ENCODE measurements at places on chromosomes 5 and 9. TPM values are rescaled to one million over a fixed set of nuclear protein-coding genes. Genes with fewer than 3 reads are reported as not detected.

- peaks cover 4% of the 10 kb centered on the region for H3K4me1 ChIP-seq
- no peaks in the 10 kb centered on the region for H3K36me3 ChIP-seq
- H3K27ac ChIP-seq, result no peak overlapping the region
- no peak overlapping the region for H3K4me3 ChIP-seq
Measured at GRCh38 chr5:168086746-168087145, 204.7 kb upstream of the WWC1 start.

DNA sequence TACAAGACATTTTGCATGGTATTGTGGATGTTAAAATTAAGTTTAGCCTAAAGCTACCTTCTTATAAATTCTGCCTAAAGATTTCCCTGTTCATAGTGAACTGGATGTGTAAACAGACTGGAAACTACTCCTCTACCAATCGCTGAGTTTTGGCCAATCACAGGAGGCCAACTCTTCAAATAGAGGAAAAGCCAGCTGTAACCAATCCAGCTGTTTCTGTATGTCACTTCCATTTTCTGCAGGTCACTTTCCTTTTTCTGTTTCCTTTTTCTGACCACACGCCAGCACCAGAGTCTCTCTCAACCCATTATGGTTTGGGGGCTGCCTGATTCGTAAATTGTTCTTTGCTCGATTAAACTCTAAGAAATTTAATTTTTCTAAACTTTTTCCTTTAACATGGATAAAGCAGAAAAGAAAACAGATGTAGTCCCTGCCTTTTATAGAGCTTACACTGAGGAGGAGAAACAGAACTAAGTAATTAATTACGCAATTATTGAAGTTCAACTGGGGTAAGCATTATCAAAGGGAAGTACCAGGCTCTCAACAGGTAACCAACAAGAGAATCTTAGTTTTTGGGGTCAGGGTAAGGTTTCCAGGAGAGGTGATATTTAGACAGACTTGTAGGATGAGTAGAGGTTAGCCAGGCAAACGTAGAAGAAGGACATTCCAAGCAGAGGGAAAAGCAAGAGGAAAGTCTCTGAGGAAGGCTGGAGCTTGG lies 27.7 kb downstream of the RANBP3L start:
- no peaks in the 10 kb centered on the region for H3K36me3 ChIP-seq
- no peak overlapping the region for H3K4me3 ChIP-seq
- no peak for DNase-seq

- no peak overlapping the region for H3K4me3 ChIP-seq
- peaks cover 12% of the 10 kb centered on the region for H3K36me3 ChIP-seq
- no peaks in the 10 kb centered on the region for H3K4me1 ChIP-seq
- H3K27me3 ChIP-seq, result no peaks in the 10 kb centered on the region
- H3K27ac ChIP-seq, result no peak overlapping the region
- no peak for DNase-seq
Measured at GRCh38 chr5:164326219-164326618, 820.8 kb downstream of the MAT2B start.

Gene POU5F2
- 1.1 TPM for total RNA-seq

GRCh38 chr9:73736270-73736669 lies 584.6 kb downstream of the ANXA1 start:
- no peaks in the 10 kb centered on the region for H3K36me3 ChIP-seq
- H3K27ac ChIP-seq, result no peak overlapping the region
- H3K4me3 ChIP-seq, result no peak overlapping the region
- no peak for DNase-seq
- H3K4me1 ChIP-seq, result peaks cover 3% of the 10 kb centered on the region

Gene SNCAIP
- 13.7 TPM for total RNA-seq

DNA sequence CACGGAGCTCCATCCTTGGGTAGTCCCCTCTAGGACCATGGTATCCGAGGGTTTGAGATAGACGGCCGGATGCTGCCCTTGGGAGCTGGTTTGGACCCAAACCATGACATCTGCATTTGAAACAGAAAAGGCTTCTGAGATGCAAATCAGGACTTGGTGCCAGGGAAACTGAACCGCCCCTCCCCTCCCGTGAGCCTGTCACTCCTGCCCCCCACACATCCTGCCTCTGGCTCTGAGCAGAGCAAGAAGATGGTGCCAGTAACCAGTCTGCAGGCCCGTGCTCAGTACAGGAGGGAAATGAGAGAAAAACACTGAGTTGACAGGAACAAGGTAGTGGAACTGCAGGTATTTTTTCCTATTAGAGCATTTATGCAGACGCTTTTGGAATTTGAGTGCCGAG lies 18.6 kb downstream of the ARPC5L start:
- H3K4me1 ChIP-seq, result no peaks in the 10 kb centered on the region
- no peaks in the 10 kb centered on the region for H3K27me3 ChIP-seq
- H3K36me3 ChIP-seq, result peaks cover 11% of the 10 kb centered on the region
- no peak for DNase-seq
- no peak overlapping the region for H3K4me3 ChIP-seq

DNA sequence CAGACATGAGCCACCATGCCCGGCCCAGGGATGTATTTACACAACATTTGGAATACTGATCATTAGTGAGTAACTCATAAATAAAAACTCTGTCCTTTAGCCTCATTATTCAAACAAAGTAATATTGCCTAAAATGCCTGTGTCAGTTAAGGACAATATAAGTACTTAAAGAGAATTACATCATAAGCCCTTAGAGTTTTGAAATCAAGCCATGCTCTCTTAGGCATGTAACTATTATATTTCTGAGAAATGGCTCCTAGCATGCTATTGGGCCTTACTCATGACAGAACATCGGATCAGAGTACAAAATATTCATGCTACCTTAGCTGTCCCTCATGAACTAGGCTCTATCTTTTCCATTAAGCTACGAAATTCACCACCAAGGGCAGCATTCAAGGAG lies 309.3 kb downstream of the CHSY3 start:
- no peak overlapping the region for H3K4me3 ChIP-seq
- H3K27me3 ChIP-seq, result no peaks in the 10 kb centered on the region
- H3K4me1 ChIP-seq, result peaks cover 9% of the 10 kb centered on the region

GRCh38 chr5:83471405-83472212 lies at the start of gene VCAN:
TSS of gene VCAN (plus strand) at chr5:83471744. CDS start at chr5:83483519, 11,775 bp downstream.
- H3K4me3 ChIP-seq, result peak within 1 kb of the TSS; percentile 93
- peak; percentile 42 for DNase-seq
- no peaks in the 10 kb centered on the region for H3K36me3 ChIP-seq
- peaks cover 34% of the 10 kb centered on the region for H3K4me1 ChIP-seq

Gene GDF9
- 0.55 TPM for total RNA-seq

GRCh38 chr5:126395198-126395597 lies 28.0 kb upstream of the GRAMD2B start:
- peaks cover 9% of the 10 kb centered on the region for H3K36me3 ChIP-seq
- no peak for DNase-seq
- H3K27ac ChIP-seq, result no peak overlapping the region
- no peaks in the 10 kb centered on the region for H3K27me3 ChIP-seq

- H3K36me3 ChIP-seq, result no peaks in the 10 kb centered on the region
- H3K4me3 ChIP-seq, result no peak overlapping the region
Measured at GRCh38 chr9:132571806-132572600, 10.4 kb upstream of the BARHL1 start.

Gene PIP5K1B
- total RNA-seq, result 2.0 TPM

- peaks cover 39% of the 10 kb centered on the region for H3K27me3 ChIP-seq
- H3K4me3 ChIP-seq, result no peak overlapping the region
- DNase-seq, result no peak
- H3K27ac ChIP-seq, result no peak overlapping the region
Measured at GRCh38 chr5:158177146-158177545, 318.2 kb upstream of the CLINT1 start.

Gene CARD9
- total RNA-seq, result 1.6 TPM

- H3K4me1 ChIP-seq, result no peaks in the 10 kb centered on the region
- H3K27ac ChIP-seq, result no peak within 1 kb of the TSS
- no peak for DNase-seq
- peaks cover 39% of the 10 kb centered on the region for H3K36me3 ChIP-seq
Measured at GRCh38 chr5:140821375-140822280, at the start of gene PCDHA5. TSS of gene PCDHA5 (plus strand) at chr5:140821613.

- no peak overlapping the region for H3K4me3 ChIP-seq
- H3K4me1 ChIP-seq, result no peaks in the 10 kb centered on the region
- H3K27me3 ChIP-seq, result peaks cover 30% of the 10 kb centered on the region
Measured at GRCh38 chr5:167900340-167900935, 391.0 kb upstream of the WWC1 start.

Gene GKAP1
- total RNA-seq, result 22.0 TPM

DNA sequence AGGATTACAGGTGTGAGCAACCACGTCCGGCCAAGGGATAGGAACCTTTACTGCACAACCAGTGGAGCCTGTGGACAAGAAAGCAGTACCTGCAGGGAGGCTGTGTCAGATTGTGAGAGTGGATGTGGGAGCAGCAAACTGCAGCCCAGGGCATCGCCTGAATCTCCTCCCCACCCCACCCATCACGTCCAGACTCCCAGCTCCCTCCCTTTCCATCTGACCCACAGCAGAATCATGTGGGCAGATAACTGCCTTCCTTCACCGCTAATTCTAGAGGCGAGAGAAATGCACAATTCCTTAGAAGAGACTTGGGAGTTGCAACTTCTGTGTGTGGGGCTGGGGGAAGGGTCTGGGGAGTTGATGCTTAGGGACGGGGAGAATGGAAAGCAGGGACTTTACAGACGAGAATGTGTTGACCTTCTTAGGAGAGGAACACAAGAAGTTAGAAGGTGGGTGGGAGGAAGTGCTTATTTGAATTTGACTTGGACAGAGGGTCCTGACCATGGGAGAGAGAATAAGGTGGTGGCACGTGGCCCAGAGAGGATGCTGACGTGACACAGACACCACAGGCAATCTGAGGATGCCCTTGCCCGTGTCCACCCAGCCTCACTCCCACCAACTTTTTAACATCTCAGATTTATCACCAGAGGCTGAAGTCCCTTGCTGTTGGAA lies 4.5 kb upstream of the LCP2 start:
- H3K4me3 ChIP-seq, result no peak overlapping the region
- DNase-seq, result no peak
- H3K27me3 ChIP-seq, result peaks cover 11% of the 10 kb centered on the region
- no peak overlapping the region for H3K27ac ChIP-seq

DNA sequence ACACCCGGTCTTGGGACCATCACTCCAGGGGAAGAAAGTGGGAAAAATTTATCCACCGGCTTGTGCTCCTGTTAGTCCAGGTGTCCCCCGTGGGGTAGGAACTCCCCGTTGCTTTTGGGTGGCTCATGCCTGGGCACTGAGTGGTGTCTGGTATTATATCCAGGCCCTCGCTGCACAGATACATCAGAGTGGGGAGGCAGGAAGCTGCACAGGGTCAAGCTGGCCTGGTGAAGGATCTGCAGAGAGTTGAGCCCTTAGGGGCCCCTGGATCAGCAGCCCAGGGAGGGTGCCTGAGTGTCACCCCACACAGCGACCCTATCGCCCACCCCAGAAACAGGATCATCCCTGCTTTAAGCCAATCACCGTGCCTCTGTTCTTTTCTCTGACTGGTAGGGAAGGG lies 24.4 kb upstream of the COL5A1 start:
- H3K27ac ChIP-seq, result no peak overlapping the region
- peaks cover 2% of the 10 kb centered on the region for H3K36me3 ChIP-seq
- peaks cover 10% of the 10 kb centered on the region for H3K27me3 ChIP-seq
- no peak for DNase-seq

- H3K27me3 ChIP-seq, result no peaks in the 10 kb centered on the region
- no peak overlapping the region for H3K4me3 ChIP-seq
- no peak for DNase-seq
- no peaks in the 10 kb centered on the region for H3K4me1 ChIP-seq
- H3K27ac ChIP-seq, result peak overlapping the region; percentile 71
Measured at GRCh38 chr5:1820926-1821325, 19.7 kb downstream of the NDUFS6 start.

DNA sequence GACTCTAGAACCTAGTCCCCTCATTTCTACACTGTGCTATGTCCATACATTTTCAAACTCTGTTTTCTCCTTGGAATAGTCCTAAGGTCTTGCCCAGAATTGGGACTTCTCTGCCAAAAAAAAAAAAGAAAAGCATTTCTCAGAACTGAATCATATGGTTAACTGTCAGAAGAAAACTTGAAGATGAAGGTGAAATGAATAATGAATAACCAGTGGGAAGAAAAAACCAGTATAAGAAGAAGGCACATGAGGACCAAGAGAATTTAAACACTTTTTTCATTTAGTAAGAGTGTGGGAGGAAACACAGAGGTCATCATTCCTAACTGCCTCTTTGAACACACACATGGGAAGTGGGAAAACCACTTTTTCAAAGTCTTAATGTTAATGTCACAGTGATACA lies 197.7 kb downstream of the PRELID2 start:
- no peak overlapping the region for H3K27ac ChIP-seq
- DNase-seq, result no peak
- no peaks in the 10 kb centered on the region for H3K27me3 ChIP-seq
- no peak overlapping the region for H3K4me3 ChIP-seq
- no peaks in the 10 kb centered on the region for H3K36me3 ChIP-seq

Gene FCHSD1
- 27.7 TPM for total RNA-seq

- no peaks in the 10 kb centered on the region for H3K4me1 ChIP-seq
- no peak for DNase-seq
- no peaks in the 10 kb centered on the region for H3K36me3 ChIP-seq
- H3K27ac ChIP-seq, result no peak overlapping the region
Measured at GRCh38 chr9:75389101-75389500, 300.8 kb downstream of the OSTF1 start.

GRCh38 chr9:34555500-34555899 lies 32.7 kb upstream of the ENHO start:
- no peak overlapping the region for H3K4me3 ChIP-seq
- peaks cover 10% of the 10 kb centered on the region for H3K4me1 ChIP-seq
- no peaks in the 10 kb centered on the region for H3K36me3 ChIP-seq
- peaks cover 27% of the 10 kb centered on the region for H3K27me3 ChIP-seq
- no peak overlapping the region for H3K27ac ChIP-seq
- no peak for DNase-seq

Gene SLC25A2
- 1.1 TPM for total RNA-seq

- no peaks in the 10 kb centered on the region for H3K4me1 ChIP-seq
- no peak overlapping the region for H3K4me3 ChIP-seq
- no peak overlapping the region for H3K27ac ChIP-seq
- no peaks in the 10 kb centered on the region for H3K36me3 ChIP-seq
Measured at GRCh38 chr9:130417602-130418001, 27.2 kb upstream of the ASS1 start.

GRCh38 chr5:91474201-91474600 lies 91.1 kb upstream of the ARRDC3 start:
- H3K27me3 ChIP-seq, result no peaks in the 10 kb centered on the region
- peaks cover 1% of the 10 kb centered on the region for H3K4me1 ChIP-seq
- no peak overlapping the region for H3K27ac ChIP-seq
- no peaks in the 10 kb centered on the region for H3K36me3 ChIP-seq

Gene ECSCR
- not detected for total RNA-seq

Gene MARVELD2
- total RNA-seq, result 71.6 TPM

Gene CDH9
- total RNA-seq, result not detected

- DNase-seq, result no peak
- no peak overlapping the region for H3K27ac ChIP-seq
- H3K4me1 ChIP-seq, result peaks cover 3% of the 10 kb centered on the region
Measured at GRCh38 chr9:84996029-84996428, 326.5 kb downstream of the NTRK2 start.

- H3K36me3 ChIP-seq, result no peaks in the 10 kb centered on the region
- H3K4me1 ChIP-seq, result no peaks in the 10 kb centered on the region
- H3K27me3 ChIP-seq, result peaks cover 3% of the 10 kb centered on the region
- H3K27ac ChIP-seq, result no peak overlapping the region
- H3K4me3 ChIP-seq, result no peak overlapping the region
Measured at GRCh38 chr9:126023962-126024361, 276.8 kb downstream of the PBX3 start.

Measured in progenitor cell of endocrine pancreas (in vitro differentiated cells).